ENCODE measurements at places on chromosomes 16 and 17.

DNA sequence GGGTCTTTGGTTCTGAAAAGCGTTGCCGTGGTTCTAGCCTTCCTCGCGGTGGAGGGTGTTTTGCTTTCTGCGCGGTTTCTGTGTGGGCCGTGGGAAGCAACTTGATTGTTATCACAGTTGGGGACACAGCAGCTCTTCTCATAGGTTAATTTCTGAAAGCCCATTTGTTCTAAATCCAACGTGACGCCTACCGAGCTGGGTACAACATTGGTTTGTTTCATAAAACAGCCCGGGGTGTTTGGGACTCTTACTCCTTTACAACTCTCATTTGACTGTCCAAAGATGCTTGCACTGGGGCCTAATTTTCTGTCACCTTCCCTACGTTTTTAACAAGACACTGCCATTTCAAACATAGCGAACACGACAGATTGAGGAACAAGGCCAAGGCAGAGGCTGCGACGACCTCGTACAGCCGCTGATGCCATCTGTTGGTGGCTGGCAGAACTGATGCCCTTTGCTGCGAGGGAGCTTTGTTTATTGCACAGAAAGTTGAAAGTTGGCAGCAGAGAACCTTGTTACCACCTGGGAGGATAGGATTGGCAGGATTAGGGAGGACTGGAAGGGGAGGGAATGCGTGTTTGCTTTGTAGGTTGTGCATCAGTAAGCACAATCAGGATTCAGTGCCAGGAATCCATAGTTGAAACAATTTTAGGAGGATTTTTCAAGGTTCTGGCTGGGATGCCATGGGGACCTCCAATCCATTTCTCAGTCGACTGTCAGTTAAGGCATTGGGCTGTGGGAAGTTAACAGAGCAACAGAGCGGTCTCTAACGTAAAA is 98.3 kb downstream of the PITPNC1 start:
- DNase-seq: peak; percentile 80

DNA sequence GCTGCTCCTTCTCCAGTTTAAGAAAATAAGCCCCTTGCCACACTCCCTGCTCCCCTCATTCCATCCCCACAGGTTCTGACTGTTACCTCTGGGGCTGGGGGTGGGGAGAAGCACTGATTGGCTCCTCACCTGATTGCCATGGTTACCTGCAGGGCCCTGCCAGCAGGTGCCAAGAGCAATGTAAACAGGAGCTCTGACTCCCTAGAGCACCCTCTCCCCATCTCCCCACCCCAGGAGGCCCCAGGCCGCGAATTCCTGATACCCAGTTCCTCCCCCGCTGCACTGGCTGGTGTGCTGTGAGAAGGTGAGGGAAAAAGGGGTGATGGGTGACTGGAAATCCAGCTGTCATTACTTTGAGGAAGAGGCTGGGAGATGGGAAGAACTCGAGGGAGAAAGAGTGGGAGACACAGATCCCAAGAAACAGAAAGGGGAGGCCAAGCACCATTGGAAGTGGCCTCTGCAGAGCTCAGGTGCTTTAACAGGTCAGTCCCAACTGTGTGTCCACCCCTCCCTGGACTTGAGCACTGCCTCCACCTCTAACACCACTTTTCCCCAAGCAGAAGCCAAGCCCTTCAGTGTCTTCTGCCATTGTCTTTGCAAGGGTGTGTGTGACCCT is 4.5 kb downstream of the PCGF2 start:
- peak; percentile 89 for DNase-seq

GRCh38 chr17:37742762-37743611 is 1.9 kb downstream of the HNF1B start:
- DNase-seq: no peak

DNA sequence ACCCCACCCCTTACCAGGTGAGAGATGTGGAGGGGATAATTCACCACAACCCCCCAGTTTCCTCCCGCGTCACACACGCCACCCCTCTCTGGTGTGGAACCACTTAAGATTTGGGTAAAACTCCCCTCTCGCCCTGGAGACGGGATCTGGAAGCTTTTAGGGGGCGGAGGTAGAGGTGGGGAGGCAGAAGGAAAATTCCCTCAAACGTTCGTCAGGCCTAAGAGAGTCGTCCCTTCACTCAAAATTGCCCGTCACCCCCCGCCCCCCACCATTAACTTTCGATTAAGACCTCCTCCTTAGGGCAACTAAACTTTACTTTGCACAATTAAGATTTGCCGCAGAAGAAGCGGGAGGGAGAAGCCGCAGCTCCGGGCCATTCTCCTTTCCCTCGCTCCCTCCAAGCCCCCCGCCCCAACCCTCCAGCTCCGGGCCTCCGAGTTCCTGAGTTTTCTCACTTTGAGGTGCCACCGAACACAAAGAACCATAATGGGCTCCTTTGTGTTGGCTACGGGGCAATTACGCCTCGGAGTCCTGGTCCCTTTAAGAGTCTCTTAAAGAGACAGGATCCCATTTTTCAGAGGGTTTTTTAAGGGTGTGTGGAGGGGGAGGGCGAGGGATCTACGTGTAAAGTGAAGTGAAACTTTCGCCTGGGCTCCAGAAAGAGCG is 985 bp upstream of the FZD2 start:
- peak; percentile 40 for DNase-seq

DNA sequence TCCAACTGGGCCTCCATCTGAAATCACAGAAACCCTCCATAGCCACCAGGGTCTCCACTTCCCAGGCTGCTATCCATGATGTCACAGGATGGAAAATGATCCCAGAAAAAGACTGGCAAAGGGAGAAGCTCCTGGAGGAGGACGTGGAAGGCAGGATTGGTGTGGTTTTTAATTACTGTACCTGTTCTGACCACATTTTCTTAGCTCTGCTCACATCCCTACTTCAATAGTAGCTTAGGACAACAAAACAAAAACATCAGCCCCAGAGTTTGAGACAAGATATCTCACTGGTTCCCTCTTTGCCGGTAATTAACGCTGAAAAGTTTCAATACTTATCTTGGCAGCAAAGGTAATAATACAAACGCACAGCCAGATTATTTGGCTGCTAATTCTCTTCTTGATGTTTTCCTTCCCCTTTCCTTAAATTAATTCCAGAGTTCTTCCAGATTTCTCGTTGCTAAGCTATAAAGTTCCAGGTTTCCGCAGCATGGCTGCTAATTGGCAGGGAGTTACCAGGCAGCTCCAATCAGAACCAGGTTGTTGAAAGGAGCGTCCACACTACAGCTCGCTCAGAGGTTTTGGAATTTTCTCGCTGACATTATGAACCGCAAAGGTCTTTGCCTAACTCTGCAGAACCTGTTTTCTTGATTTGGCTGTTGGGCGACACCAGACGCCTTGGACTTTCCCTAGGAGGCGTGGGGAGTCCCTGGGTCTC is 263.4 kb downstream of the MRTFB start:
- no peak for DNase-seq

GRCh38 chr17:29383686-29384085 is 6.5 kb upstream of the TAOK1 start:
- DNase-seq: no peak
